NT2/D1 (cell line): ENCODE measurements at places on chromosomes 11 and 22.
A peak's percentile ranks its signal among the peaks of the same experiment; 100 is the strongest.

- DNase-seq = no peak
Measured at GRCh38 chr11:11876458-11876857, 34.7 kb downstream of the USP47 start.

DNA sequence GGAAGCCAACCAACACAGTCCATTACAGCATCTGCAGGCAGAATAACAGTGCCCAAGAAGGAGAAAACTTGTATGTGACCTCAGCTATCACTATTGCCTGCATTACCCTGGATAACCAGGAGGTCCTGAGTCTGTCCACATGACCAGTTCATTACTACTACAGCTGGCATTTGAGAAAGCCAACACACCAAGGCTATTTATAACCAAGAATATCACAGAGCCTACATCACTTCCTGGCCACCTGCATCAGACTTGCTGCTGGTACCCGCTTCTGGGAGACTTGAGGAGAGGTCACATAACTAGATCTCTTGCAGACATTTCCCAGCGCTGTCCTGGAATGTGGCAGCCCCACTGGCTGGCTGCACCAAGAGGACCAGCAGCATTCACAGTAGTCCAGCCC lies 11.1 kb upstream of the OR56B4 start:
- no peak for DNase-seq

GRCh38 chr22:24427500-24428164 lies at the start of gene ADORA2A:
Gene ADORA2A, plus strand, starts transcription at chr22:24427599. Its CDS starts 5,806 bp downstream, at chr22:24433405.
- DNase-seq = no peak

- DNase-seq = no peak
Measured at GRCh38 chr11:14149683-14150082, 187.2 kb downstream of the SPON1 start.

- no peak for DNase-seq
Measured at GRCh38 chr11:114984611-114985163, 306.4 kb downstream of the NXPE2 start.

- peak; percentile 76 for DNase-seq
Measured at GRCh38 chr11:64652586-64653387, 61.8 kb downstream of the SLC22A12 start.

GRCh38 chr22:48340191-48340590 lies 1487.5 kb downstream of the BRD1 start:
- no peak for DNase-seq

- no peak for DNase-seq
Measured at GRCh38 chr22:41288245-41288946, 2.4 kb upstream of the RANGAP1 start.

- DNase-seq = no peak
Measured at GRCh38 chr11:69205743-69206612, 50.2 kb downstream of the SMIM38 start.

- no peak for DNase-seq
Measured at GRCh38 chr11:32099516-32099915, 8.6 kb downstream of the RCN1 start.

DNA sequence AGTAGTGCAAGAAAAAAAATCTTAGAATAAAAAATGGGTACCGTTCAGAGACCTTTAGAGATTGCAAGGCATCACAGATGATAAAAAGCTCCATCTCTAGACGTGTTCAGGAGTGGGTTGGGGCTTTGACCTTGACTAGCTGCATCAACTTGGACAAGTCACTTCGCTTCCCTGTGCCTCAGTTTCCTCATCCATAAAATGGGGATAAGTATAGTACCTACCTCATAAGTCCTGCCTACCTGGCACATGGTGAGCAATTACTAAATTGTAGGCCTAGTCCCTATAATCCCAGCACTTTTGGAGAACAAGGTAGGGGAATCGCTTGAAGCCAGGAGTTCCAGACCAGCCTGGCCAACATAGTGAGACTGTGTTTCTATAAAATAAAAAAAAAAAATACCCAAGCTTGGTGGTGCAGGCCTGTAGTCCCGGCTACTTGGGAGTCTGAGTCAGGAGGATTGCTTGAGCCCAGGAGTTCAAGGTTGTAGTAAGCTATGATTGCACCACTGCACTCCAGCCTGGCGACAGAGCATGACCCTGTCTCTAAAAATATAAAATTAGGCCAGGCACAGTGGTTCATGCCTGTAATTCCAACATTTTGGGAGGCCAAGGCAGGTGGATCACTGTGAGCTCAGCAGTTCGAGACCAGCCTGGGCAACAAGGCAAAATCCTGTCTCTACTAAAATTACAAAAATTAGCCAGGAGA lies 6.0 kb upstream of the F2 start:
- no peak for DNase-seq

DNA sequence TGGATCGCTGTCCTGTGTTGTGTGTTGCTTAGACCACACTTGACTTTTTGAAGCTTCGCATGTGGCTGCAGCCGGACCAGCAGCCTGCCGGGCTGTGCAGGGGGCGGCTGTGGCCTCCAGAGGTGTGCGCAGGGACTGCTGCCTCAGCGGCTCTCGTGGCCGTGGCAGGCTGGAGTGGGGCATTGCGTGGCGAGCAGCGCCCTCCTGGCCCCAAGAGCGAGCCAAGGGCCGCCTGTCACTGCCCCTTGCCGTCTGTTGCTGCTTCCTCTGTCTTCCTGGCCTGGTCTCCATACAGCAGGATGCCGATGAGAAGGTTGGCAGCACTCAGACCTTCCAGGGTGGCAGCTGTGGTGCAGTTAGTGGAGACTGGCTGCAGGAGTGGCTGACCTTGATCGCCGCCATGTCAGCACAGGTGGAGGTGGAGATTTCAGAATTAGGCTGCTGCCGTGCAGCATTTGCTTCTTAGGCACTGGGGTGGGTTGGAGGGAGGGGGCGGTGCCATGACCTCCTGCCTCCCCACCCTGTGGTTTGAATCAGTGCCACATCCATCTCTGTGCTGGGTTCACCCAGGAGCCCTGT lies 34.0 kb downstream of the MUC6 start:
- DNase-seq = no peak

DNA sequence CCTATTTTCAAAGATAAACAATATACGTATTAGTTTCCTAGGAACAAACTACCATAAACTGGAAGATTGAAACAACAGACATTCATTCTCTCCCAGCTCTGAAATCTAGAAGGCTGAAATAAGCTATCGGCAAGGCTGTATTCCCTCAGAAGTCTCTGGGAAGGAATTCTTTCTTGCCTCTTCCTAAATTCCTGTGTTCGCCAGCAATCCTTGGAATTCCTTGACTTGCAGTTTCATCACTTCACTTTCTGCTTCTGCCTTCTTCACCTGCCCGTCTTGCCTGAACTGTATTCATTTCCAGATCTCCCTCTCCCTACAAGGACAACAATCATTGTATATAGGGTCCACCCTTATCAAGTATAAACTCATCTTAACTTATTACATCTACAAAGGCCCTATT lies 17.7 kb upstream of the PRDM10 start:
- DNase-seq = no peak

GRCh38 chr11:119338318-119338890 lies 2.3 kb downstream of the C1QTNF5 start:
- no peak for DNase-seq

DNA sequence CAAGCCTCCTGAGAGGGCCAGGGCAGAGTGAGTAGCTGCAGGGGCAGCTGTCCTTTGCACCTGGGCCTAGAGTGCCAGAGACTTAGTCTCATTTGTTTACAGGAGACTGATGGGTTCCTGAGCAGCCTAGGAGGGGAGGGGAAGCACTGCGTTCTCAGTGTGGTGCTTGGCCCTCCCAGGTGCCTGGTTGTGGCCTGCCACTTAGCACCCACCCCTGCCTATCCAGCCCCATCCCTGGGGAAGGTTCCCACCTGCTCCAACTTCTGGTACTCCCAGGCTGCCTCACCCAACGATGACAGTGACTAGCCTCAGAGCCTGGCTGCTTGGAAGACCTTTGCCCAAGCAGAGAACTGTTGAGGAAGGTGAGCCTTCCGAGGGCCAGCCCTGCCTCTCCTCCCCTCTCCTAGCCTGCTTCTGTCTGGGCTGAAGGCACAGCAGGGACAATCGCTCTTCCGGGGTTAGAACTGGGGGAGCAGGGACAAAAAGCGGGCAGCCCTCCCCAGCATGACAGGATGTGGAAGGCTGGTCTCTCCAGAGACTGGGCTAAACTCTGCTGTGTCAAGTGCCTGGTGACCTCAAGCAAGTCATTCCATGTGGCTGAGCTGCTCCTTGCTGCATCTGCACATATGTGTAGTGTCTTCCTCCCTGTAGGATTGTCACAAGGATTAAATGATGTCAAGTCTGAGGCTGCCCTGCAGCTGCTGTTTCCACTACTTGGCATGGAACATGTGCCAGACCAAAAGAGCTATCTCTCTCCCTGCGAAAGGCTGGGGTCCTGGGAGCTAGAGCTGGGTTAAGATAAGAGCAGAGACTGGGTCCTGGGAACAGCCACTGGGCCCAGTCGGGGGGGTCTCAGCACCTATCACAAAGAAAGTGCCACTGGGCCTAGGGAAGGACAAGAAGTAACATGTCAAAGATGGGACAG lies 9.9 kb downstream of the KCNQ1OT1 start:
- DNase-seq = no peak
